ENCODE measurements at places on chromosomes 7 and 10.

DNA sequence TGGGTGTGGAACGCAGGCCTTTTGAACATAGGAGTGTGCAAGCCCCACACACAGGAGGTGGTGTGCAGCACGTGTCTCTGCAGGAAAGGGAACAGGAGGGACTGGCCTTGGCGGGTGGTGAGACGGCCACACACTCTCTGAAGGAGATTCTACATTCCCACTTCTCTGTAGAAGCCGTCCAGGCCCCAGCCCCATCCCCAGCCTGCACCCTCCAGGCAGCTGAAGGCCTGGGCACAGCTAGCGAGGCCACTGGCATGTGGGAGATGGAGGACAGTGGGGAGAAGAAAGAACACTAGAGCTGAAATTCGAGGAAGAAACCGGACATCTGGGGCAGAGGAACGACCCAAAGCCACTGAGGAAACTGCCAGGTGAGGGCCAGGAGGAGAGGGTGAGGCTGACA lies 507.3 kb downstream of the DNAJB6 start:
- no peak for DNase-seq

DNA sequence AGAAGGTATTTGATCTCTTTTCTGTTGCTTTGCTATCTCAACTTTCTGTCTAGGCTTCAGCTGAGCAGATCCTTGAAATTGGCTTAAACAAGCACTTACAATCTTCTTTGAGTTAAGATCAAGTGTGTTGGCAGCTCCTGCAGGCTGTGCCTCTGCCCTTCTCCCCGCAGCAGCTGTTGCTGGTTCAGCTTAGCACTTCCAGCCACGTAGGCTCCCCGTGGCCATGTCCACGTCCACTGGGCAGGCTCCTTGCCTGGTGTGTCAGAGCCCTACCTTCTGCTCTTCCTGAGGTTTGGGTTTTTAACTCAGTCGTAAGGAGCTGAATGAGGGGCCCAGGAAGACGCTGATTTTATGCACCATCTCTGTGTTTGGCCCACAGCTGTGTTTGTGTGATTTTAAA lies 47.2 kb downstream of the CAMK1D start:
- DNase-seq = no peak

DNA sequence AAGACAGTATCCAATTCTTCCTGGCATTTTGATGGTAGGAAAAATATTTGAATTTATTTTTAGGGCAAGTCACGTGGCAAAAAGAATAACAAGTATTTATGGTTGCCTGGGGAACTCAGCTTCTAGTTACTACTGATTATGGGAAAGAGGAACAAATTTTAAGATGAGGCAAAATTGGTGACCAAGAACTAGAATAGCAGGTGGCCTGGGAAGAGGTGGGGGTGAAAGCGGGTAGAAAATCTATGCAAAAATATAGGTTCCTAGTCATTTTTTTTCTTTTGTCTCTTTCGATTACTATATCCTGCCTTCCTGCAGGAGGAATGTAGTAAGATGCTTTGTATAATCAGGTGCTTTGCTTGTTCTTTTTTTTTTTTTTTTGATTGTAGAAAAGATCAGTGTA lies 27.8 kb downstream of the ENTPD1 start:
- no peak for DNase-seq

- no peak for DNase-seq
These were observed 11.1 kb downstream of the IFIT2 start for GRCh38 chr10:89312973-89313372.

- DNase-seq = no peak
These were observed 92.0 kb upstream of the CDC14C start for GRCh38 chr7:48832303-48832845.

- no peak for DNase-seq
These were observed 55.3 kb upstream of the SDK1 start for GRCh38 chr7:3245721-3246120.

DNA sequence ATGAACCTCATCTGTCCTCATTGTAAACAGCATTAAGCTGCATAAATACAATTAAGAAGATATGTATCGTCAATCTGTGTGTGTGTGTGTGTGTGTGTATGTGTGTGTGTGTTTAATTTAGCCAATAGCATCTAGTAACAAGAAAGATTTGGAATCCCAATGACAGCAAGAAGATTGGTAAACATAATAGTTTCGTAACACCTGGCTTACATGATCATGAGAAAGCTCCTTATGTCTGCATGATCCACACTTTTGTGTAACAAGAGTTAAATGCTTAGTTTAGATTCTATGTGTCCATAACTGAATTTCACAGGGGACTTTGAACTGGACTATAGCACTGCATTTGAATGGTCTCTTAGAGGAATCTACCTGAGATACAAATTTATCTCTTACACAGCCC lies 191.0 kb upstream of the BET1 start:
- DNase-seq = no peak

DNA sequence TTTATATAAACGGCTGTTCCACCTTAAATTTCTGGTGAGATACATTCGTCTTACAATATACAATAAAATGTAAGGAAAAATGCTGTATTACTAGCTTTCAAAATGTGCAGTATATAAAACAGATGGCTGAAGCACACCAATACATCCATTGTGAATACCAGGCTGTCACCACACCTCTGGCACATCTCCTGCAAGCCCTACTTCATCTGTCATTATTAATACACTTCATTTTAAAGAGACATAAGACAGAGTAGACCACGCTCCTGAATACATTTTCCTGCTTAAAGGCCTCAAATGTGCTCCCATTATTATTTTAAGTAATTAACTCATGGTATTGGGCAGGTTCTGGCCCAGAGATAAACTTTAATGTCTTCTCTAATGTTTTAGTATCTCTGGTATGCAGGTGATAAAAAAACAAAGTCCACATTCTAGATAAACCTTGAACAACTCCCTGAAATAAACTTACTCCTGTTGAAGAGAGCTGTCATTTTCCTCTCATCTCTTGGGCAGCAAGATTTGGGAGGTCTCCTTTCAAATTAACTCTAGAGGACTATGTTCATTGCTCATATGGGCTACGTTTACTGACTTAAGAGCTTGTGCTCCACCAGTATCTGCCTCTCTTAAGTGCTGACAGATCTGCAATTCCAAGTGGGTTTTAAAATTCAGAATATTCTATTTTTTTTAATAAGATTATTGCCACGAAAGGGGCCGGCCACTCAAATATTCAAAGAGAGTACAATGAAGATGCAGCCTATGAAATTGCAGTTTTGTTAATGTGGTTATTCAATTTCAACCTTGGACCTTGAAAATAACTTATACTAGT lies 396.5 kb upstream of the SEMA3D start:
- no peak for DNase-seq

DNA sequence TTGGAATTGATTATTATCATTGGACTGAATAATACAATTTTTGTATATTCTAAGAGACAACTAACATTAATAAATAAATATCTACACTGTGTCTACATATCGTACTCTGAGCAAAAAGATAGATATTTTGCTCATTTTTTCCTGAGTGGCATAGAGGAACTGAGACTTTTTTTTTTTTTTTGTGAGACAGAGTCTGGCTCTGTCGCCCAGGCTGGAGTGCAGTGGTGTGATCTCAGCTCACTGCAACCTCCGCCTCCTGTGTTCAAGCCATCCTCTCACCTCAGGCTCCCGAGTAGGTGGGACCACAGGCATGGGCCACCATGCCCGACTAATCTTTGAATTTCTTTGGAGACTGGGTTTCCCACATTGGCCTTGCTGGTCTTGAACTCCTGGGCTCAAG lies 14.0 kb downstream of the KMT2E start:
- no peak for DNase-seq

DNA sequence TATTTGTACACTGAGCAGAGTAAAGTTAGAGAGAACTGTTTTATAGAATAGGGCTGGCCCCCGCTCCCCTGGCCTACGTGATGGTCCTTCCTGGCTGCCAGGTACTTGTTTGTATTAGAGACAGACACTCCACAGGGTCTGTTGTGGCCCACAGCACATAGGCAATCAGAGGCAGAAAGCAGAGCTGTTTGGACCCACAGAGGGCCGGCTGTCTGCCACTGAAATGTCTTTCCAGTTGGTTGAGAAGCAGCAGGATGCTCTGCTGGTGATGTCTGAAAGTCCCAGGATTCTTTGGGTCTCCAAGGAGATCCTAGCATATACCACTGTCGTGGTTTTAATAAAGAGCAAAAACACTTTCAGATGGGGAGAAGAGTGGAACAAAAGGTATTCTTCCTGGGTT lies 5.2 kb downstream of the STN1 start:
- DNase-seq = no peak

DNA sequence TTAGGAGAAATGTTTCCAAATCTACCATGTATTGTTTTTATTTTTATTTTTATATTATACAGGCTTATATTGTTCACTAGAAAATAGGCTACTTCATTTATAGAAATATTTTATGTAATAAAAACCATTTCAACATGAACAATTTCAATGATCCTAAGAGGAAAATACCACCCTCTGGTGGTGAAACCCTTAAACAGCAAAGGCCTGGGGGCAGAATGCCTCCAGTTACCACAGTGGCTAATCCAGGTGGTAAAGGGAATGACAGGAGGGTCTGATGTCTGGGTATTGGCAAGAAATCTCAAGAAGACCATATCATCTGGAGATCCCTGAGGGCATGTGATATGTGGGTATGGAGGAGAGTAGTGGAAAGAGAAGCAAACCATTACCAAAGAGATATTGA lies 19.3 kb downstream of the MACC1 start:
- DNase-seq = no peak

- no peak for DNase-seq
These were observed 41.8 kb upstream of the TSPAN13 start for GRCh38 chr7:16711730-16712129.

DNA sequence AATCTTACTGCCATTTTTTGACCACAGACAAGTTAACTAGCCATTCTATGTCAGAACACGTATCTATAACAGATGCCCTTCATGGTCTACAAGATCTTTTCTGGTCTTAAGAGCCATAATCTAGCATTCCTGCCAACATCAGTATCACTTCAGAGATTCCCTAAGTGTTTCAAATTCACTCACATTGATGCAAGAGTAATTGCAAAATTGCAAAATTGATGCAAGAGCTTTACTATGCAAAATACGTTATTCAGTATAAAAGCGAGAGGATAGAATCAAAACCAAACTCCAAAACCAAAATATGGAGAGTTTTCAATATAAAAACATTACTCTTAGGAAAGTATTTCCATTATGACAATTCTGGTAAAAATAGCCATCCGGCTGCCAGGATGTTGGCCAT lies 38.1 kb upstream of the PPP1R17 start:
- DNase-seq = no peak

GRCh38 chr7:42588876-42589275 lies 323.0 kb downstream of the C7orf25 start:
- no peak for DNase-seq

DNA sequence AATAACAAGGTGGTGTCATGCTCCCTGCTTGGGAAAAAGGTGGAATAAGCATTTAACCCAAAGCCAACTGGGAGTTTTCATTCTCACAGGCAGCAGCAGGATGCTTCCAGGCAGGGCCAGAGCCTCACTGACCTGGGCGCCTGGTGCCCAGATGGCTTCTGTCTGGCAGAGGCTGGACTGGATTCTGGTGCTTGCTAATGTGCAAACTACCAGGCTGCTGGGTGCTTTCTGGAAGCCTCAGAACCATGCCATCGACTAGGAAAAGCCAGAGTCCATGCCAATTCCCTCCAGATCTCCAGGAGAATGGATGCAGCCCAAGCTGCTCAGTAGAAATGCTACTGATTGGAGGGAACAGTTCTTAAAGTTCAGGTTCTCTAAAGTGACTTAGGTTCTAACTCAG lies 36.2 kb downstream of the VIPR2 start:
- no peak for DNase-seq

- DNase-seq = no peak
These were observed 220 bp upstream of the ZKSCAN5 start for GRCh38 chr7:99504281-99504602.

- DNase-seq = no peak
These were observed 6.4 kb upstream of the FIGNL1 start for GRCh38 chr7:50456371-50457123.

DNA sequence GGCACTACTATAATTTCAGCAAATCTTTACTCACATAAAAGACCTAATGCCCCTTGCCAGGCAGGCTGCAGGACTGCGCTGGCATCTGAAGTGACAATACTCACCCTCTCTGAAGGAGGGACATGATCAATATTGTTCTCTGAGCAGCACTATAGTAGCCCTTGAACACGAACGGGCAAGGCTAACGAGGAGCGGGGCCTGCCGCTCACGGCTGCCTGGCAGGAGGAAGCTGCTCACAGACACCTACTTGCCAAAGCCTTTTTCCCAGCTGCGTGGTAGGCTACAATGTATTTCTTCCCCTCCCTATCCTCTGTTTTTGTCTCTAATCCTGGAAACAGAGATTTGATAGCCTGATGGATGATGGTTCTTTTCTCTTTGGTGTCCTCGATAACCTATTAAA lies 19.9 kb downstream of the PUS7 start:
- no peak for DNase-seq

- DNase-seq = no peak
These were observed 180.4 kb downstream of the RNF133 start for GRCh38 chr7:122518488-122518887.

- DNase-seq = no peak
These were observed 81.6 kb downstream of the RSU1 start for GRCh38 chr10:16735671-16736070.

- no peak for DNase-seq
These were observed 17.8 kb downstream of the ASB4 start for GRCh38 chr7:95503271-95504131.

DNA sequence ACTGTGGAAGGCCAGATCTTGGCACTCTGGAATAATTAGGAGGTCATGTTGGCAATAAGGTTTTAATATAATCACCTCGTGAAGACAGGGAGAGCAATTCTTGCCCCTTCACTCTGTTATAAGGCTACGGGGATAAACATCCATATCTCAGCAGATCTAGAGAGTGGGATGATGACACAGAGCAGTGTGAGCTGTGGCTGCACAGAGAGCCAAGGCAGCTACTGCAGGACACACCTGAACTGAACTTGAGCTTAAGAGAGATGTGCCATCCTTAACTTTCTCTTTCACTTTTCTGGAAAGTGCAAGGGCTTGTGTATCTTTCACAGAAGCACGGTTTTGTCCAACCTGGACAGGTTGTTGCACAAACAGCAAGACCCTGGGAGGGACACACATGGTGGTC lies 174.7 kb downstream of the GATA3 start:
- no peak for DNase-seq

GRCh38 chr10:43931308-43931930 lies 282.7 kb upstream of the ZNF32 start:
- no peak for DNase-seq

DNA sequence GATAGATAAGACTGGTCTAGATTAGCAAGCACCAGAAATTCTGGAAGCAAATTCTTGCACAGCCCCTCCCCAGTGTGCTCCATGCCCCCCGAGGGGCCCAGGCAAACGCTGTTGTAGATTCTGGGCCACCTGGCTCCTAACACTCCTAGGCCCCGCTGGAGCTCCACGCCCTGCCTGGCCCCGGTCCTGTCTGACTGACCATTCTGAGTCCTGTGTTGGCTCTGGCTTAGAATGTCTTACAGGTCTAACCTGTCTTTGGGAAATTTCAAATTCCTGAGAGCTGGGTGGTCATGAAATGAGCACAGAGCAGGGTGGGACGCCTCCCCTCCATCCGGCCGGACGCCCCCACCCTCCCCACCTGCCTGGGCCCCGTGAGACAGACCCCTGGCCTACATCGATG lies 12.6 kb upstream of the OPALIN start:
- DNase-seq = no peak

- no peak for DNase-seq
These were observed 78.6 kb downstream of the CDH23 start for GRCh38 chr10:71475243-71475871.
